ENCODE measurements at places on chromosomes 5 and 9. TPM values are rescaled to one million over a fixed set of nuclear protein-coding genes. Genes with fewer than 3 reads are reported as not detected.

- H3K4me3 ChIP-seq: no peak overlapping the region
- peak overlapping the region; percentile 19 for H3K27ac ChIP-seq
- H3K36me3 ChIP-seq: no peaks in the 10 kb centered on the region
Measured at GRCh38 chr5:174840435-174840834, 116.1 kb downstream of the MSX2 start.

GRCh38 chr5:166398131-166398530 lies 1893.3 kb upstream of the WWC1 start:
- H3K4me1 ChIP-seq: no peaks in the 10 kb centered on the region
- no peak overlapping the region for H3K27ac ChIP-seq
- H3K4me3 ChIP-seq: no peak overlapping the region
- H3K36me3 ChIP-seq: no peaks in the 10 kb centered on the region

- no peak for DNase-seq
- no peak overlapping the region for H3K27ac ChIP-seq
- no peaks in the 10 kb centered on the region for H3K36me3 ChIP-seq
- no peaks in the 10 kb centered on the region for H3K4me1 ChIP-seq
- H3K27me3 ChIP-seq: no peaks in the 10 kb centered on the region
Measured at GRCh38 chr9:3161912-3162311, 318.0 kb upstream of the PUM3 start.

GRCh38 chr9:132662152-132662945 lies 7.4 kb downstream of the DDX31 start:
- DNase-seq: no peak
- peaks cover 15% of the 10 kb centered on the region for H3K36me3 ChIP-seq
- no peak overlapping the region for H3K4me3 ChIP-seq
- no peak overlapping the region for H3K27ac ChIP-seq
- H3K27me3 ChIP-seq: no peaks in the 10 kb centered on the region

GRCh38 chr9:79430619-79431018 lies 141.1 kb upstream of the TLE4 start:
- H3K27ac ChIP-seq: no peak overlapping the region
- no peaks in the 10 kb centered on the region for H3K36me3 ChIP-seq
- no peak overlapping the region for H3K4me3 ChIP-seq
- no peak for DNase-seq
- H3K4me1 ChIP-seq: no peaks in the 10 kb centered on the region
- H3K27me3 ChIP-seq: no peaks in the 10 kb centered on the region

- H3K36me3 ChIP-seq: no peaks in the 10 kb centered on the region
- no peaks in the 10 kb centered on the region for H3K27me3 ChIP-seq
- DNase-seq: no peak
- H3K4me3 ChIP-seq: no peak overlapping the region
- peaks cover 11% of the 10 kb centered on the region for H3K4me1 ChIP-seq
Measured at GRCh38 chr5:140130949-140131733, 5.4 kb downstream of the IGIP start.

- peak overlapping the region; percentile 48 for H3K4me3 ChIP-seq
- H3K27ac ChIP-seq: no peak overlapping the region
- H3K36me3 ChIP-seq: no peaks in the 10 kb centered on the region
- DNase-seq: no peak
Measured at GRCh38 chr9:96027251-96028131, 152.0 kb downstream of the ERCC6L2 start.

DNA sequence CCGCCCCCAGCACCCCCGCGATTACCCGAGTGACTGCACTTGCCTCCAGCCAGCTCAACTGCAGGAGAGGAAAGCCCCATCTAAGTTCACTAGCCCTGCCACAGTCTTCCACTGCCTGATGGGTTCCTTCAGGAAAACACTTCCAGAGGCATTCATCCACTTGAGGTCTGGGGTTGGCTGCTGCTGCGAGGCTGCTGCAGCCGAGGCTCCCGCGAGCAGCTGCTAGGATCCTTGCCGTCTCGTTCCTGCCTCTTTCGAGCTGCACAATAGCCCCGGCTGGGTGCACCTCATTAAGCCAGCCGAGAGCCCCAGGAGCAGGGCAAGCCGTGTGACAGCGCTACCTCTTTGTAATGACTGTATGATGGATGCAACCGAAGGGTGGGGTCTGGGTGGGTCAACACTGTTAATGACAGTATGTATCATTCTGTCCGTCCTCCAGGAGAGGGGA lies 24.2 kb upstream of the ELAVL2 start:
- peaks cover 18% of the 10 kb centered on the region for H3K4me1 ChIP-seq
- H3K27me3 ChIP-seq: peaks cover 36% of the 10 kb centered on the region
- H3K36me3 ChIP-seq: no peaks in the 10 kb centered on the region
- H3K4me3 ChIP-seq: peak overlapping the region; percentile 30
- DNase-seq: no peak

GRCh38 chr9:129629251-129629820 lies 3.4 kb downstream of the NTMT1 start:
- no peak overlapping the region for H3K27ac ChIP-seq
- H3K27me3 ChIP-seq: no peaks in the 10 kb centered on the region
- peaks cover 46% of the 10 kb centered on the region for H3K4me1 ChIP-seq
- no peak overlapping the region for H3K4me3 ChIP-seq

GRCh38 chr5:107235167-107235566 lies 435.6 kb downstream of the EFNA5 start:
- H3K4me1 ChIP-seq: no peaks in the 10 kb centered on the region
- H3K36me3 ChIP-seq: no peaks in the 10 kb centered on the region
- no peaks in the 10 kb centered on the region for H3K27me3 ChIP-seq
- no peak for DNase-seq
- no peak overlapping the region for H3K4me3 ChIP-seq

DNA sequence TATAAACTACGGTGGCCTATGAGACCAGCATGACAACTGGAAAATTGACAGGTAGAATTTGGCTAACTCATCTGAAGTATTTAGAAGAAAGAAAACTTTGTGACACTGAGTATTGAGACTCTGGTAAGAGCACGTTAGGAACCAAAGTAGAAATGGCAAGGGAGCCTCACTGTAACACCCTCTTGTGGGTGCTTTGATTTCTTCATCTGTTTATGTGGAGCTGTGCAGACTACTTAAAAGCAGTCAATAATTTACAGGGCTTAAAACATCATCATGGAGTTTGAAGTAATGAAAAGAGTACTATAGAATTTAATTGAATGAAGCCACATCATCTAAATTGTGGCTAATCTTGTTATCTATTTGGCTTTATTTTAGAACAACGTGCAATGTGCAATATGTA lies 414.2 kb downstream of the CCDC171 start:
- no peak overlapping the region for H3K27ac ChIP-seq
- no peak overlapping the region for H3K4me3 ChIP-seq
- no peaks in the 10 kb centered on the region for H3K4me1 ChIP-seq

- H3K4me1 ChIP-seq: no peaks in the 10 kb centered on the region
- no peaks in the 10 kb centered on the region for H3K36me3 ChIP-seq
- H3K27me3 ChIP-seq: no peaks in the 10 kb centered on the region
- no peak for DNase-seq
- no peak overlapping the region for H3K27ac ChIP-seq
Measured at GRCh38 chr5:91420879-91421278, 37.8 kb upstream of the ARRDC3 start.

DNA sequence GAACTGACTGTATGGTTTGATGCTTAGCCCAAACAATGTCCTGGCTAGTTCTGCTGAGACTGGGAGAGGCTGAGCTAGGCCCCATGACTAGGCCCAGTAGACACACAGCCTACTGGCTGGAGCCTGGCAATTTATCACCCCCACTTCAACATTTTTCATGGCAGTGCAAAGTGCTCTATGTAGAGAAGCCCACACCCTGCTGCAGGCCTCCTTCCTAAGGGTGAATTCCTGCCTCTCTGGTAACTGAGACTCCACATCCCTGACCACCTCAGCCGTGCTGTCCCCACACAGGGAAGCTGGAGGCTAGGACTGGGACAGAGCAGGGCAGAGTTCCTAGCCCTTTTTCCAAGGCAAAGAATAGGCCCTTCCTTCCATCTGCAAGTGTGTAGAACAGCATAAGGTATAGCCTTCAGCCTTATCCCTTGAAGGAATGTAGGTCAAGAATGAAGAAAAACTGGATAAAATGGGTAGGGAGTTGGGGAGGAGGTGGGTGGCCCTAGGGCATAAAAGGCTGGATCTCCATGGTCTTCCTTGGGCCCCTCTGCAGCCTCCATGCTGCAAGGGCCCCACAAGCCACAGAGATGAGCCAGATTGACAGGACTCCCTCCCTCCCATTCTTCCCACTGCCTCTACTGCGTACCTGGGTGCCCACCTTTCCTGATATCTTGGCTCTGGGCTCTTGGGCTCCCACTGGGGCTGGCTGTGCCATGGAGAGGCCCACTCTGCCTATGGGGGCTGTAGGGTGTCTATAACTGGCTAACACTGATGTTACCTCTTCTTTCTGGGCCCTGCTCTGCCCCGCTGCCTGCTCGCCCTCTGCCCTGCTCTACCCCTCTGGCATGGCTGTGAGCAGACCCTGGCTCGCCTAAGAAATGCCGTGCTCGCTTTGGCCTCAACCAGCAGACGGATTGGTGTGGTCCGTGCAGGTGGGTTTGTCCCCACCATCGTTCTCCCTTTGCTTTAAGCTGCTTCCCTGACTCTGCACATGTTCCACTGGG lies 29.8 kb downstream of the TCF7 start:
- peak; percentile 32 for DNase-seq
- no peaks in the 10 kb centered on the region for H3K4me1 ChIP-seq
- no peaks in the 10 kb centered on the region for H3K27me3 ChIP-seq

- no peak for DNase-seq
- no peaks in the 10 kb centered on the region for H3K27me3 ChIP-seq
- no peak overlapping the region for H3K4me3 ChIP-seq
- H3K27ac ChIP-seq: no peak overlapping the region
Measured at GRCh38 chr9:1340390-1340789, 290.2 kb downstream of the DMRT2 start.

GRCh38 chr5:116466727-116467464 lies 107.7 kb downstream of the SEMA6A start:
- no peaks in the 10 kb centered on the region for H3K4me1 ChIP-seq
- H3K4me3 ChIP-seq: no peak overlapping the region
- H3K27me3 ChIP-seq: no peaks in the 10 kb centered on the region
- no peak for DNase-seq

GRCh38 chr9:119736491-119737454 lies 367.5 kb upstream of the BRINP1 start:
- H3K27ac ChIP-seq: peak overlapping the region; percentile 14
- no peak overlapping the region for H3K4me3 ChIP-seq
- no peaks in the 10 kb centered on the region for H3K27me3 ChIP-seq

DNA sequence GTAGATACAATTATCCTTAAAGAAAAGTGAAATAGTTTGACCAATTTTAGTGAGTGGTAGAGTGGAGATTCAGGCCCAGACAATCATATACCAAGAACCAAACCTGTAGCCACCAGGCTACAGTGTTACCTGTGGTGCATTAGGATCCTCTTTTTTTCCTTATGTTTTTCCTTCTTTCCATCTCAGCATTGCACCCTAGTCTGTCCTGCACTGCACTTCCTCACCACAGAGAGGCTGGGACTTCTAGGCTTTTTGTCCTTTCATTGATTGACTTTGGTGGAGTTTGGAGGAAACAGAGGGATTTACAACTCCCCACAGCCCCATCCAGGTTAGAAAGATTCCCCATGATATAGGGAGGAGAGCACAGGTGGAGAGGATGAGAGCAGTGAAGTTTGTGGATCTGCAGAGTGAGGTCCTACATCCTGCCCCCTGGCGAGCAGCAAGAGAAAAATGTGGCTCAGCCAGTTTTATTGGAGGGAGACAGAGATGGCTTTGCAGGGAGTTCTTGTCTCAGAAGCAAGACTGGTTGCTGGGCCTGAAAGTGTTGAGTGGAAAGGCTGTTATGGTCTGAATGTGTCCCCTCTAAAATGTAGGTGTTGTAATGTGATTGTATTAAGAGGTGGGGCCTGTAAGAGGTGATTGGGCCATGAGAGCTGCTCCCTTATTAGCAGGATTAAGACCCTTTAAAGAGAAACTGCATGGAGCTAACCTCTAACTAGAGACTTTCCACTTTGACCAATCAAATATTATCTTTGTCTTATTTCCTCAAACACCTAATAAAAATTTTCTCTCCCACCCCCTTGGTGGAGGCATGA lies 36.2 kb downstream of the KIF4B start:
- no peak overlapping the region for H3K27ac ChIP-seq
- H3K4me3 ChIP-seq: no peak overlapping the region
- H3K36me3 ChIP-seq: no peaks in the 10 kb centered on the region
- H3K4me1 ChIP-seq: peaks cover 11% of the 10 kb centered on the region
- H3K27me3 ChIP-seq: no peaks in the 10 kb centered on the region
- DNase-seq: no peak

DNA sequence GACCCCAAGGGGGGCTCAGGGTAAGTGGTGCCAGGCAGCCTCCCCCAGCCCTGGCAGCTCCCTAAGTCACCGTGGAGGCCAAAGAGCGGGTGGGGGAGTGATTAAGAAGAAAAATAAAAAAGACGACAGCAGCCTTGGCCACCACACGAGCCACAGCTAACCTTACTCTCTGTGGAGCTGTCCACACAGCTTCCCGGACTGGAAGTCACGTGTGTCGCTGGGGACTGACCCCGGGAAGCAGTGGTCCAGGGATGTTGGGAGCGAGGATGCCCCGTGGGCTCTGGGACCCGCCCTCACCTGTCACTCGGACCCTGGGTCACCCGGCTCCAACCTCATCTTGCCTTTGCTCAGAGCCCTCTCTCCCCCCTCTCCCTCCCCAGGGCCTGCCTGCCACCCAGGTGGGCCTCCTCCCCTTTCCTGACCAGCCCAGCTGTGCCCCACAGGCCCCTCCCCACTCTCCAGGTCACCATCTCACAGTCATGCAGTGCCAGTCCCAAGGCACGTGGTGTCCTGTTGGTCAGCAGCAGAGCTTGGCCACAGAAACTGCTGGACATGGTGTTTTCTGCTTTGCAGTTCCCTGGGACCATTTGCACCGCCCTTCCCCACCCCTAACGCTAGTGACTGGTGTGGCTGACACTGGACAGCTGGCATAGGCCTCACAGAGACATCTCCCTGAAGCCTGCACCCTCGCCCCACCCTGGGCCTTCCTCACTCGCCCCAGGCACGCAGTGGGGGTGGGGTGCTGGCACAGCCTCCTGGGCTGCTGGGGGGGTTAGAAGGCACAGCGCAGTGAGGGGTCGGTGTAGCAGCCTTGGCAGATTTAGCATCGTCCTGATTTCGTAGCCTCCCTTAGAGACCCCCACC lies 9.8 kb upstream of the EXOC3 start:
- no peaks in the 10 kb centered on the region for H3K36me3 ChIP-seq
- DNase-seq: peak; percentile 33
- H3K4me1 ChIP-seq: no peaks in the 10 kb centered on the region
- no peak overlapping the region for H3K4me3 ChIP-seq
- peaks cover 2% of the 10 kb centered on the region for H3K27me3 ChIP-seq
- no peak overlapping the region for H3K27ac ChIP-seq

The ZBTB6 gene
- 8.9 TPM for total RNA-seq

The ARL14EPL gene
- total RNA-seq: not detected

The CDKN2B-AS1 gene
- 1.4 TPM for total RNA-seq

The IFNA10 gene
- total RNA-seq: not detected

The SPINK4 gene
- total RNA-seq: not detected

The SHISAL2B gene
- total RNA-seq: not detected

Measured in sigmoid colon (tissue), 7 donors.